MCF 10A (cell line): ENCODE measurements at places on chromosomes 6 and 20. TPM values are rescaled to one million over a fixed set of nuclear protein-coding genes. Genes with fewer than 3 reads are reported as not detected.

DNA sequence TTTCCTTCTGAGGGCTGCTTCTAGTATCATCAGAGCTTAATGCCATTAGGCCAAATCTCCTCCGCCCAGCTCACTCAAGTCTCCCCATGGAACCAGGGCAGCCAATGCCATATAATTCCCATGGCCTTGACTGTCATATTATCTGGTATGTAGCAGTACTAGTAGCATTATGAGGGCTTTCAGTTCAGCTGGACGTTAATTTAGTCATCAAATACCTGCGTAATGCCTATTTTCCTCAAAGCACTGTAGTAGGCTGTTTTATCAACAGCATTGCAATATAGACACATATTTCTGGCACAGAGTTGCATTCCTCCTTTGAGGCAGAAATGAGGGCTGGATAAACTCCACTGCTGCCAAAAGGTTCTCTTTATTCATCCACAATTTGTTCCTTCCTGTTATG lies 1.7 kb downstream of the KCTD20 start:
- peak overlapping the region; percentile 88 for H3K27ac ChIP-seq
- H3K36me3 ChIP-seq, result peaks cover 29% of the 10 kb centered on the region
- DNase-seq, result peak; percentile 56
- H3K4me3 ChIP-seq, result peak overlapping the region; percentile 87
- H3K4me1 ChIP-seq, result peaks cover 27% of the 10 kb centered on the region

GRCh38 chr6:84425971-84426705 lies 198.7 kb upstream of the CEP162 start:
- H3K36me3 ChIP-seq, result no peaks in the 10 kb centered on the region
- no peak overlapping the region for H3K4me3 ChIP-seq
- no peaks in the 10 kb centered on the region for H3K27me3 ChIP-seq
- H3K4me1 ChIP-seq, result peaks cover 7% of the 10 kb centered on the region
- H3K27ac ChIP-seq, result no peak overlapping the region

DNA sequence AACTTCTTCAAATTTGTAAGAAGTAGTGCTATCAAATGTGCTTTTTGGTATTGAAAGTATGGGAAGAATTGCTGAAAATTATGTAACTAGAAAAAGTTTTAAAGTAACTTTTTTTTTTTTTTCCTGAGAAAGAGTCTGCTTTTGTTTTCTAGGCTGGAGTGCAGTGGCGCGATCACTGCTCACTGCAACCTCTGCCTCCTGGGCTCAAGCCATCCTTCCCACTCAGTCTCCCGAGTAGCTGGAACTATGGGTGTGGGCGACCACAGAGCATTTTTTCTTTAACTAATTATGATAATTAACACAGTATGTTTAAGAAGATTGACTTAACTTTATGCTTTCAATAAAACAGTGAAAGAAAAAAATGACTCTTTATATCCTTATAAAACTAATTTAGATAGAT lies 38.4 kb downstream of the BMP5 start:
- no peak overlapping the region for H3K4me3 ChIP-seq
- H3K4me1 ChIP-seq, result no peaks in the 10 kb centered on the region

GRCh38 chr6:87832025-87832825 lies 130.2 kb upstream of the AKIRIN2 start:
- no peaks in the 10 kb centered on the region for H3K36me3 ChIP-seq
- H3K27me3 ChIP-seq, result peaks cover 17% of the 10 kb centered on the region
- DNase-seq, result peak; percentile 32

GRCh38 chr6:150016324-150017185 lies 8.8 kb downstream of the RAET1L start:
- peak; percentile 74 for DNase-seq
- no peaks in the 10 kb centered on the region for H3K36me3 ChIP-seq
- H3K4me3 ChIP-seq, result no peak overlapping the region
- H3K27me3 ChIP-seq, result peaks cover 43% of the 10 kb centered on the region

- peak overlapping the region; percentile 77 for H3K4me3 ChIP-seq
- no peaks in the 10 kb centered on the region for H3K27me3 ChIP-seq
- no peak overlapping the region for H3K27ac ChIP-seq
- no peaks in the 10 kb centered on the region for H3K4me1 ChIP-seq
These were observed 8.3 kb upstream of the ANKRD60 start for GRCh38 chr20:58236612-58237317.

GRCh38 chr6:7115543-7116231 lies 7.9 kb downstream of the RREB1 start:
- H3K4me3 ChIP-seq, result no peak overlapping the region
- H3K27me3 ChIP-seq, result no peaks in the 10 kb centered on the region
- DNase-seq, result no peak
- peaks cover 35% of the 10 kb centered on the region for H3K4me1 ChIP-seq
- H3K27ac ChIP-seq, result peak overlapping the region; percentile 49
- peaks cover 5% of the 10 kb centered on the region for H3K36me3 ChIP-seq

- DNase-seq, result no peak
- H3K36me3 ChIP-seq, result no peaks in the 10 kb centered on the region
- no peak overlapping the region for H3K4me3 ChIP-seq
These were observed 9.9 kb downstream of the BANF2 start for GRCh38 chr20:17709361-17710293.

- H3K4me1 ChIP-seq, result peaks cover 13% of the 10 kb centered on the region
- H3K27me3 ChIP-seq, result no peaks in the 10 kb centered on the region
- no peak overlapping the region for H3K27ac ChIP-seq
- peak; percentile 68 for DNase-seq
- no peaks in the 10 kb centered on the region for H3K36me3 ChIP-seq
These were observed 161.1 kb downstream of the DLL1 start for GRCh38 chr6:170129691-170130171.

DNA sequence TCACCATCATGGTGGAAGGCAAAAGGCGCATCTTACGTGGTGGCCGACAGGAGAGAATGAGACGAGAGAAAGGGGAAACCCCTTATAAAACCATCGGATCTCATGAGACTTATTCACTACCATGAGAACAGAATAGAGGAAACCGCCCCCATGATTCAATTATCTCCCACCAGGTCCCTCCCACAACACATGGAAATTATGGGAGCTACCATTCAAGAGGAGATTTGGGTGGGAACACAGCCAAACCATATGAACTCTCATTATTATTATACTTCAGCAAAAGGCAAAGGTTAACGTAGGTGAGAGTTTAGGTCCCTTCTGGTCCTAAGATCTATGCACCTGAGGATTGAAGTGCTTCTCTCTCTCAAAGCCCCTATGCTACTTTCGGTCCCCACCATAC lies 2.4 kb upstream of the PFDN4 start:
- H3K4me1 ChIP-seq, result peaks cover 16% of the 10 kb centered on the region
- no peak overlapping the region for H3K4me3 ChIP-seq
- DNase-seq, result no peak
- no peaks in the 10 kb centered on the region for H3K27me3 ChIP-seq
- peaks cover 6% of the 10 kb centered on the region for H3K36me3 ChIP-seq
- no peak overlapping the region for H3K27ac ChIP-seq

DNA sequence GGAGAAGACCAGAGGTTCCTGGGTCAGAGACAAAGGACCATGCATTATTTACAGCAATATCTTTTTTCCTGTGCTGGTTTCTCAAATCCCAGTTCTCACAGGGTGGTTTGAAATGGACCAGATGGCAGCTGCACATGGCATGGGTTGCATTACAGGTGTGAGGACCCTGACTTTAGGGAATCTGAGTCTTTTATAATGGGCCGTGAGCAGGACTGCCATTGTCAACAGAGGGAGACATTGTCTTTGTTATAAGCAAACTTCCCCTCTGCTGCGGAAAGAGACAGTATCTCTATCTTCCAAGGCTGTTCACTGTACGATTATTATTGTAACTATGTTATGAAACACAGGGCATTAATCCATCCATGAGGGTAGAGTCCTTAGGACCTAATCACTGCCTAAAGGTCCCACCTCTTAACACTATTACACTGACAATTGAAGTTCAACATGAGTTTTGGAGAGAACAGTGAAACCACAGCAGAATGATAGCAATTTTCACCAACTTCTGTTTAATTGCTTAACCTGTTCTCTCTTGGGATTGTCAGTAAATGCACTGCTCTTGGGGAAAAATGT lies 156.1 kb upstream of the AGPAT4 start:
- no peak overlapping the region for H3K4me3 ChIP-seq
- H3K27ac ChIP-seq, result no peak overlapping the region
- DNase-seq, result no peak

GRCh38 chr6:5537132-5537531 lies 275.8 kb downstream of the FARS2 start:
- H3K27me3 ChIP-seq, result no peaks in the 10 kb centered on the region
- no peak for DNase-seq
- H3K27ac ChIP-seq, result no peak overlapping the region
- peaks cover 7% of the 10 kb centered on the region for H3K4me1 ChIP-seq

DNA sequence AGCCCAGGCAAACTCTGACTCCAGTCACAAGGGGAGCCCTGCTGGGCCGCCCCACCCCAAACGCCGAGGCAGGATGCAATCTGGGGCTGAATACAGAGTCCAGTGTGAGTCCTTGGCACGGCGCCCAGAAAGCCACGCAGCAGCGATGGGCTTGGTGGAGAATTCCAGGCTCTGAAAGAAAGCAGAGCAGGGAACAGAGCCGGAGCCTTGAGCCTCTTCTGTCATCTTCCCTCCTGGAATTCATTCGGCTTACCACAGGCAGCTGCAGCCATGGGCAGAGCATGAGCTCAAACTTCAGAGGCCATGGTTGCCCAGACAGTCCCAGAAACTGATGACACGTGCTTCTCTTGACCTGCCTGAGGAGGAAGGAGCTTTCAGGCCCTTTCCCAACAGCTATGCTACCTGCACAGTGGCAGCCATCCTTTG lies 441.1 kb upstream of the JARID2 start:
- peaks cover 13% of the 10 kb centered on the region for H3K4me1 ChIP-seq
- H3K36me3 ChIP-seq, result peaks cover 5% of the 10 kb centered on the region
- DNase-seq, result peak; percentile 68
- no peak overlapping the region for H3K4me3 ChIP-seq
- no peaks in the 10 kb centered on the region for H3K27me3 ChIP-seq

DNA sequence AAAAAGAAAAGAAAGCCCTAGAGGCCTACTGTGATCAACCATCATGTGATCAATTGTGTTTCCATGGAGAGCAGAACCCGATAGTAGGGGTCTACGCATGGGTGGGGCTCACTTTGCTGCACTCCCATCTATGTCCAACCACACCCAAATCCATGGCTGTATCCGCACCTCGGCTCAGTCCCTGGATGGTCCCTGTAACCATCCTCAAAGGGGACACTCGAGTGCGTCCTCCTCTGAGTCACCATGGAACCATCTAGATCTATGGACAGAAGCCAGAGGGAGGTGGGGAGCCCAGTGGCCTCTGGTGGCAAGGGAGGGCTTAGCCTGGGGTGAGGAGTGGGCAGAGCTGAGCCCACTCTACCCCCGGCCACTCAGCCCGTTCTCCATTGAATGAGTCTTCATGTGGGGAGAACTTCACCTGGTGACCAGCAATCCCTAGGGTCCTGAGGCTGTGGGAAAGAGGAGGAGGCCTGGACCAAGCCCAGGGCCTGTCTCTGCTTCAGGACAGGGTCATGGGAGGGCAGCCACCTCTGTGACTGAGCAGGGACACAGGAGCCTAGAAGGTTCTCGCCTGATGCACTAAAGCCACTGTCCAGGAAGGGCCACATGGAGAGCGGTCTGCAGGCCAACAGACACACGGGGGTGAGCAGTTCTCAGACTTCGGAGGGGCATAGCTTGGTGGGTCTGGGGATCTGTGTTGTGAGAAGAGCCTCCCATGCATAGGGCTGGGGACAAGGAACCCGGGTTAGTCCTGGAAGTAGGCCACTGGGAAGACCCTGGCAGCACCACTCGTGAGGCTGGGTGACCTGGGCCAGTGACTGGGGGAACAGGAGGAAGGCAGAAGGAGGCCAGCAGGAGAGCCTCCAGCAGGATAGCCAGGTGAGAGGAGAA lies 19.3 kb downstream of the RAET1L start:
- H3K36me3 ChIP-seq, result no peaks in the 10 kb centered on the region
- DNase-seq, result no peak
- H3K27me3 ChIP-seq, result peaks cover 15% of the 10 kb centered on the region
- H3K4me1 ChIP-seq, result peaks cover 17% of the 10 kb centered on the region
- no peak overlapping the region for H3K27ac ChIP-seq
- peak overlapping the region; percentile 80 for H3K4me3 ChIP-seq

DNA sequence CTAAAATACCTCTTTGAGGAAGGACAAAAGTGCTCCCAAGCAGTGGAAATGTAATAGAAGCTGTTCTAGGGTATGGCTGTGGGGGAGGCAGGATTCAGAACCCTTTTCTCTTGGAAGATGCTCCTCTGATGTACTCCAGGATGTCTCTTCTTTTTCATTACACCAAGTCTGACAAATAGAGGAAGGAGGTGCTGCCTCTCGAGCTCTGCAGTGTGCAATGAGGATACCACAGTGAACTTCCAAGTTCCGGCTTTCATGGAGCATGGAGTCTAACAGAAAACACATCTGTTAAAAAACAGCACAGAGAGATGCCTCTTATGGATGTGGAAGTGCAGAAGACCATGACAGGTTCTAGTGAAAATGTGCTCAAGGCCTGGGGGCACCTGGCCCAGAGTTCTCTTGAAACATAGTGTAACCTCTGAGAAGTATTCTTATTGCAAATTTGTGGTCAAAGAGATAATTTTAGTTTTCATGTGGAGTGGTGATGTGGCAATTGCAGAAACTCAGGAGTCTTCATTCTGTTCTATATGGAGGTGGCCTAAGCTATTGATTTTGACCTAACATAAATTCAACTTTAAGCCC lies 362.0 kb upstream of the CITED2 start:
- H3K27me3 ChIP-seq, result no peaks in the 10 kb centered on the region
- no peak for DNase-seq
- peaks cover 35% of the 10 kb centered on the region for H3K4me1 ChIP-seq
- no peak overlapping the region for H3K4me3 ChIP-seq
- no peaks in the 10 kb centered on the region for H3K36me3 ChIP-seq
- no peak overlapping the region for H3K27ac ChIP-seq

The OXT gene
- total RNA-seq, result not detected in 2 replicates

The CDH26 gene
- total RNA-seq, result 0.12 and 0.71 TPM in 2 replicates

The EDN1 gene
- total RNA-seq, result 1.2 and 2.7 TPM in 2 replicates

The SLCO4A1 gene
- total RNA-seq, result 23.8 and 27.0 TPM in 2 replicates

The PRR18 gene
- 0.12 TPM in 1 of 2 replicates, not detected in the other for total RNA-seq
